ENCODE measurements at places on chromosomes 13 and 19.

GRCh38 chr13:22451327-22451741 lies 729.4 kb upstream of the SGCG start:
- no peak for DNase-seq

DNA sequence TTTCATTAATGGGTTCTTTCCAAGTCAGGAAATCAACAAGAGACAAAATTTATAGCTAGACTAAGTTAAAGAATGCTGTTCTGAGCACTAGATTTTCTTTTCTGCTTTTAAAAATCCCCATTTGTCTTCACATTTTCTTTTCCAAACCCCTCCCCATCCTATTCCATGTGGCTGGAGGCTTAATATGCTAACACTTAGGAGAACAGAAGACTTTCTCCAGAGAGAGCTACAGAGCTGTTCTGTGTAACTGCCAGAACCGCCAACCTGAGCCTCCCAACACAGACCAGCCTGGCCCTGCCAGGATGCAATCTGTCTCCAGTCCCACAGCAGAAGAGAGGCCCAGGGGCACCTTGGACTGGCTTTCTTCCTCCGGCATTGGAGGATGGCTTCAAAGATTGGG lies 264.1 kb downstream of the NDFIP2 start:
- DNase-seq = no peak

GRCh38 chr19:20660473-20661140 lies 764 bp downstream of the ZNF626 start:
- DNase-seq = no peak

GRCh38 chr13:36834299-36834698 lies 15.3 kb downstream of the RFXAP start:
- no peak for DNase-seq

Measured in stimulated activated CD4-positive, alpha-beta T cell treated with anti-CD3 and anti-CD28 coated beads, Interleukin-1b, Interleukin-23, amount 100 ng/mL, for 1 hour (primary cell).